ENCODE measurements at places on chromosomes 2 and 18. TPM values are rescaled to one million over a fixed set of nuclear protein-coding genes. Genes with fewer than 3 reads are reported as not detected.
A peak's percentile ranks its signal among the peaks of the same experiment; 100 is the strongest.

SLC30A3 gene
- 4.3 TPM for total RNA-seq

GALNT1 gene
- total RNA-seq: 57.4 TPM

KIDINS220 gene
- 32.8 TPM for total RNA-seq

MPP4 gene
- 0.37 TPM for total RNA-seq

FABP1 gene
- total RNA-seq: 44.5 TPM

DNA sequence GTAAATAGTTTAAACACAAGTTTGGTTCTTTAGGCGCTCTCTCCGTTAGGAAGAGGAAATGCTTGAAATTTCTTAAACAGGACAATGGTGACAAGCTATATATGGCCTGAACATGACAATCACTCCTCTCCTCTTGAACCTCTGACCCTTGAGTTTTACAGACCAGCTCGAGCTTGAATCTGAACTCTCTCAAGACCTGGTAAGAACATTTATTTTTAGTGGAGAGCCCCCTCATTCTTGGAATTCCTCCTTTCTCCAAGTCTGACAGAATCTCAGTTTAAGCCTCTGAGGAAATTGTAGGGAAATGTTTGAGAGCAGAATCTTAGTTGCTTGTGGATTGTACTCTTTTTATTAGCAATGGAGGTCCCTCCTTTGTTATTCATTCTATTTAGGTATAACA, 1293.6 kb upstream of the ZEB2 start:
- no peak for DNase-seq
- no peak overlapping the region for H3K4me3 ChIP-seq
- no peaks in the 10 kb centered on the region for H3K4me1 ChIP-seq
- no peak overlapping the region for H3K27ac ChIP-seq

- H3K36me3 ChIP-seq: no peaks in the 10 kb centered on the region
- no peak overlapping the region for H3K27ac ChIP-seq
- H3K4me1 ChIP-seq: no peaks in the 10 kb centered on the region
- no peak for DNase-seq
Observed at GRCh38 chr2:172168917-172169346, 66.2 kb upstream of the DLX2 start.

GRCh38 chr2:68745006-68745405, 10.4 kb downstream of the ARHGAP25 start:
- H3K4me1 ChIP-seq: no peaks in the 10 kb centered on the region
- H3K4me3 ChIP-seq: no peak overlapping the region
- H3K27me3 ChIP-seq: no peaks in the 10 kb centered on the region
- no peak overlapping the region for H3K27ac ChIP-seq
- DNase-seq: no peak

- H3K36me3 ChIP-seq: no peaks in the 10 kb centered on the region
- DNase-seq: no peak
Observed at GRCh38 chr2:63977904-63978303, 41.3 kb downstream of the VPS54 start.

GRCh38 chr2:51559026-51559425, 527.1 kb upstream of the NRXN1 start:
- no peak for DNase-seq
- H3K36me3 ChIP-seq: no peaks in the 10 kb centered on the region
- H3K4me1 ChIP-seq: no peaks in the 10 kb centered on the region
- no peak overlapping the region for H3K27ac ChIP-seq

- H3K36me3 ChIP-seq: no peaks in the 10 kb centered on the region
- DNase-seq: no peak
- H3K4me3 ChIP-seq: no peak overlapping the region
- no peak overlapping the region for H3K27ac ChIP-seq
- H3K27me3 ChIP-seq: no peaks in the 10 kb centered on the region
Observed at GRCh38 chr2:69073928-69074570, 61.1 kb downstream of the ANTXR1 start.

DNA sequence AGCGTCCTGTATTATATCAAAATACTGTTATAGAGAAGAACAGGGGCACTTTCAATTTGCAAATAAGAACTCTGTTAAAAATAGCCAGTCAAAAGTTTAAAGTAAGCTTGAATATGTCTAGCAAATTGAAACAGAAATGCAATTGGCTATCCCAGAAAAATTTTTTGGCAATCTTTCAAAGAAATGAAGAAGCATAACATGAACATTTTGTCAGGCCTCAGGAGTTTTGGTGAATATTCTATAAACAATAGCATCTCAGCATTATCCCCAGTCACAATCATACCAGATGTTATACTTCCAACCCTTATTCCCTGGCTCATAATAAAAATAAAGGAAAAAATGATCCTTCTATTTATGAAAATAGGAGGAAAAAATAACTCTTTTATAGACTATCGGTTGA, 252.4 kb downstream of the GRB14 start:
- no peaks in the 10 kb centered on the region for H3K4me1 ChIP-seq
- no peak overlapping the region for H3K27ac ChIP-seq
- no peak overlapping the region for H3K4me3 ChIP-seq
- no peak for DNase-seq
- no peaks in the 10 kb centered on the region for H3K27me3 ChIP-seq

DNA sequence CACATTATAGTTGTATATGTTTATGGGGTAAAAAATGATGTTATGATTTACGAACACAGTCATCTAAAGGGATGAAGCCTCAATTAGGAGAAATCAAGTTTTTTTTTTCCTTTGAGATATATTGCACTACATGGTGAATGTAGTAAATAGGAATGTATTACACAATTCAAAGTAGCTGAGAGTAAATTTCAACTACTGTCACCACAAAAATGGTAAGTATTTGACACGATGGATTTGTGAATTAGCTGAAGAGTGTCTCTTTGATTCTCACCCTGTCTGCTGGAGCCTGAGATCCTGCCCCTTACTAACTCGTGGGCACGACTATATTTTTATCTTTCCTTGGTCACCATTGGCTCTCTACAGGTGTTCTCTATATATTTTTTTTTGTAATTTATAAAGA, 540.4 kb upstream of the DSEL start:
- no peaks in the 10 kb centered on the region for H3K4me1 ChIP-seq
- no peak overlapping the region for H3K4me3 ChIP-seq
- DNase-seq: no peak
- no peak overlapping the region for H3K27ac ChIP-seq

GRCh38 chr2:7490672-7491071, 573.5 kb downstream of the RNF144A start:
- H3K27ac ChIP-seq: no peak overlapping the region
- no peak overlapping the region for H3K4me3 ChIP-seq
- H3K27me3 ChIP-seq: no peaks in the 10 kb centered on the region
- H3K36me3 ChIP-seq: no peaks in the 10 kb centered on the region

GRCh38 chr2:235612181-235612950, 118.5 kb downstream of the AGAP1 start:
- no peak for DNase-seq
- H3K4me3 ChIP-seq: no peak overlapping the region
- H3K4me1 ChIP-seq: no peaks in the 10 kb centered on the region
- H3K27me3 ChIP-seq: no peaks in the 10 kb centered on the region
- H3K27ac ChIP-seq: no peak overlapping the region
- no peaks in the 10 kb centered on the region for H3K36me3 ChIP-seq

- no peaks in the 10 kb centered on the region for H3K4me1 ChIP-seq
- no peaks in the 10 kb centered on the region for H3K27me3 ChIP-seq
- H3K36me3 ChIP-seq: no peaks in the 10 kb centered on the region
- no peak overlapping the region for H3K4me3 ChIP-seq
- no peak for DNase-seq
- H3K27ac ChIP-seq: no peak overlapping the region
Observed at GRCh38 chr18:47981320-47981719, 50.9 kb upstream of the SMAD2 start.

GRCh38 chr2:172938713-172939375, 136.8 kb upstream of the MAP3K20 start:
- no peaks in the 10 kb centered on the region for H3K4me1 ChIP-seq
- H3K4me3 ChIP-seq: no peak overlapping the region
- H3K27me3 ChIP-seq: no peaks in the 10 kb centered on the region
- DNase-seq: no peak

DNA sequence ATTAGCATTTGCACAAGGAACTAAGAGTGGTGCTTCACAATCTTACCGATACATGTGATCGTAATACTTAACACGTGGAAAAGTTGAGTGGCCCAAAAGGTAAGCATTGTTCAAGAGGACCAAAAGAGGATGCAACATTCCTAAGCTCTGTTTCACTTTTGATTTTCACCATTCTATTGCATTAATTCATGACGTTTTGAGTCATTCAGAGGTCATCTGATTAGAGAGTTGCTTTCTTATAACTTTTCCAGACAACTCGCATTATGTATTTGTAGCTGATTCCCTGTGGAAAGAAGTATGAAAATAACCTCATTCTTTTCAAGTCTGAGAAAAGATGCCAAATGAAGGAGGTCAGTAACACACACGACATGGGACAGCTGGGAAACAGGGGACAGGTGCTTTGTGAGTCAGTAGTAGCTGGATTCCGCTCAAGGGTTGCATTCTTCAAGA, 344.4 kb downstream of the RND3 start:
- H3K4me3 ChIP-seq: no peak overlapping the region
- H3K27me3 ChIP-seq: no peaks in the 10 kb centered on the region
- no peaks in the 10 kb centered on the region for H3K4me1 ChIP-seq
- DNase-seq: no peak
- H3K36me3 ChIP-seq: no peaks in the 10 kb centered on the region

- no peaks in the 10 kb centered on the region for H3K27me3 ChIP-seq
- no peak overlapping the region for H3K4me3 ChIP-seq
- no peak overlapping the region for H3K27ac ChIP-seq
- peaks cover 58% of the 10 kb centered on the region for H3K4me1 ChIP-seq
- no peak for DNase-seq
- no peaks in the 10 kb centered on the region for H3K36me3 ChIP-seq
Observed at GRCh38 chr2:28658369-28658768, 93.3 kb upstream of the PPP1CB start.

- DNase-seq: peak; percentile 97
- H3K27ac ChIP-seq: peak within 1 kb of the TSS; percentile 95
- no peaks in the 10 kb centered on the region for H3K27me3 ChIP-seq
- H3K4me3 ChIP-seq: peak within 1 kb of the TSS; percentile 96
- H3K4me1 ChIP-seq: peaks cover 5% of the 10 kb centered on the region
Observed at GRCh38 chr2:222655787-222656525, at the start of gene FARSB. Gene FARSB (minus strand): TSS chr2:222656092. CDS start chr2:222656073, 19 bp downstream.
